ENCODE measurements at places on chromosomes 7 and 10. TPM values are rescaled to one million over a fixed set of nuclear protein-coding genes. Genes with fewer than 3 reads are reported as not detected.

CPEB3 gene
- 3.3 TPM for total RNA-seq

COX15 gene
- total RNA-seq = 17.6 TPM

MRC1 gene
- 3.3 TPM for total RNA-seq

PPP1R3C gene
- total RNA-seq = not detected

PON3 gene
- not detected for total RNA-seq

All from naive thymus-derived CD4-positive, alpha-beta T cell (primary cell).